ENCODE measurements at places on chromosomes 12 and 14. TPM values are rescaled to one million over a fixed set of nuclear protein-coding genes. Genes with fewer than 3 reads are reported as not detected.

GRCh38 chr14:96584907-96585671 lies 82.9 kb downstream of the PAPOLA start:
- peaks cover 46% of the 10 kb centered on the region for H3K4me1 ChIP-seq
- no peak overlapping the region for H3K4me3 ChIP-seq
- no peaks in the 10 kb centered on the region for H3K36me3 ChIP-seq
- H3K27ac ChIP-seq: no peak overlapping the region
- no peaks in the 10 kb centered on the region for H3K27me3 ChIP-seq

- no peaks in the 10 kb centered on the region for H3K27me3 ChIP-seq
- H3K36me3 ChIP-seq: no peaks in the 10 kb centered on the region
- no peaks in the 10 kb centered on the region for H3K4me1 ChIP-seq
- no peak for DNase-seq
- no peak overlapping the region for H3K27ac ChIP-seq
Observed at GRCh38 chr14:34212172-34212929, 249.7 kb downstream of the SPTSSA start.

DNA sequence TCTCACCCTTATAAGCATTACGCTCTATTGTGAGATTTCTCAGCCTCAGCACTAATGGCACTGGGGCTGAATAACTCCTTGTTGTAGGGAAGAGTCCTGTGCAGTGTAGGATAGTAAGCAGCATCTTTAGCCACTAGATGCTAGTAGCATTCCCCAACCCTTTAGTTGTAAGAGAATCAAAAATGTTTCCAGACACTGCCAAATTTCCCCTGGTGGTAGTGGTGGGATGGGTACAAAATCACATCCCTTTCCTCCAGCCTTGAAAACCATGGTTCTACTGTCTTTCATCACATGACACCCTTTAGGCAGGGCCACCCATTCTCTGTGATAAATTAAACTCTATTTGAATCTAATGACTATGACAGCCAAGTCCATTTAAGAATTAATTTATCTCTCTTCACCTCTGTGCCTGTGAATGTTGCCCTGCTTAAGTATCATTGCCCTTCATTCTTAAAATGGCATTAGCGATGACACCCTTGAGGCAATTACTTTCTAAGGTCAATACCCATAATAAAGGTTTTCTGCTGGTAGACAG lies 199.4 kb downstream of the ANO4 start:
- DNase-seq: no peak
- H3K4me3 ChIP-seq: no peak overlapping the region
- peaks cover 13% of the 10 kb centered on the region for H3K4me1 ChIP-seq
- no peaks in the 10 kb centered on the region for H3K27me3 ChIP-seq
- no peak overlapping the region for H3K27ac ChIP-seq

DNA sequence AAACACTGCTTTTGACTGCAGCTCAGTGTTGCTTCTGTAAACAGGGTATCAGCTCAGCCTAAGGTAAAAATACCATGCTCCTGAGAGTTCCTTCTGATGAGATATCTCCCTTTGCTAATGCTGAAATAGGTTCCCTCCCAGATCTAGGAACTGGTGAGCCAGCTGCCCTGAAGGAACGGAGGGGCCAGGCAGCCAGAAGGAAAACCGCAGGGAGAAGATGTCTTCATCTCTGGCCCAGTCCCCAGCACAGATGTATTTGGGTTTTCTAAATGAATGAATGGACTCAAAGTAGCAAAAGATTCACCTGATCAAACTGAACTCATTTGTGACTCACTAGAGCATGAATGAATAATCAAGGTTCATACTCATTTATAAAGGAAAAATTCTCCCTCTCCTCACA lies 247.8 kb downstream of the MSRB3 start:
- peaks cover 6% of the 10 kb centered on the region for H3K4me1 ChIP-seq
- H3K4me3 ChIP-seq: no peak overlapping the region
- H3K36me3 ChIP-seq: no peaks in the 10 kb centered on the region
- no peaks in the 10 kb centered on the region for H3K27me3 ChIP-seq

DNA sequence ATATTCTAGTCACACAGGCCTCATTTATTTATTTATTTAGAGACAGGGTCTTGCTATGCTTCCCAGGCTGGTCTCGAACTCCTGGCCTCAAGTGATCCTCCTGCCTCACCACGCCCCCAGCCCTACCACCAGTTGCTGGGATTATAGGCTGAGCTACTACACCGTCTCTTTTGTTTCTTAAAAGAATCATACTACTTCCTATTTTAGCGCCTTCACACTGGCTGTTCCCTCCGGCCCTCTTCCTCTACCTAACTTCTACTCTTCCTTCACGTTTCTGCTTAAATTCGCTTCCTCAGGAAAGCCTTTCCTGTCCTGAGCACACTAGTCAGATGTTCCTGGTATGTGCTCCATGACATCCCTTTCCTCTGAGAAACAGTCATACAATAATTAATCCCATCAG lies 6.4 kb upstream of the MRPL42 start:
- no peaks in the 10 kb centered on the region for H3K36me3 ChIP-seq
- no peaks in the 10 kb centered on the region for H3K27me3 ChIP-seq
- H3K27ac ChIP-seq: no peak overlapping the region
- no peaks in the 10 kb centered on the region for H3K4me1 ChIP-seq
- no peak for DNase-seq

DNA sequence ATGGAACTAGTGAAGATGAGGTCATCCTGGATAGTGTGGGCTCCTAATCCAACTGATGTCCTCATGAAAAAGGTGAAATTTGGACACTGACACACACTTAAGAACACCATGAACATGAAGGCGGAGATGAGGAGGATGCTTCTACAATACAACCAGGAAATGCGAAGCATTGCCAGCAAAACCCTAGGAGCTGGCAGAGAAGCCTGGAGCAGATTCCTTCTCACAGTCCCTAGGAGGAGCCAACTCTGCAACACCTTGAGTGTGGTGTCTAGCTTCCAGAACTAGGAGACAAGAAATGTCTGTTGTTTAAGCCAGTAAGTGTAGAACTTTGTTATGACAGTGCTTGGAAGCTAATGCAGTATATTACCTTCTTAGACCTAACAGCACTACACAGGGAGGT lies 191.9 kb upstream of the PWP1 start:
- H3K4me3 ChIP-seq: no peak overlapping the region

DNA sequence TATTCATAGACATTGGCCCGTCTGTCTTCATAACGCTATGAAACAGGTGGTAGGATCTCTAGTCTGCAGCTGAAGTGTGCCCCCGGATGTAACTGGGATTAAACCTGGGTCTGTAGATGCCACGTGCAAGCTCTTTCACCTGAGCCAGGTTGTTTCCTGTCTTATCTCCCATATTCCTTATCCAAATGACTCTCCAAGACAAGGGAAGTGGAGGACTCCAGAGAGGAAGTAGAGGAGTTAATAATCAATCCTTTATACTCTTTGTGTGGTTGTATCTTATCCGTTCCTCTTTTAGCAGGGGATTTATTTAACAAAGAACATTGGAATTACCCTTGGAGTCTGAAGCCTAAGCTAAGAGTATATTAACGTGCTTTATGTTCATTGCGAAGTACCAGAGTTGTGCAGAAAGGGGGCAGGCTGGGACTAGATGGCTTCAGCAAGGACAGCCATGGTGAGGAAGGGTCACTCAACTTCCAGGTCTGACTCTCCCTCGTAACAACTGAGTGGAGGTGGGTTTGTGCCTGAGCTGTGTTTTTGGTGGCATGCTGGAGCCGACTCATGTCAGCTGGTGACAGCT lies 82.8 kb downstream of the RIN3 start:
- 0 out of 2 replicates have a peak, but pooled peaks cover 3% of the 10 kb centered on the region for H3K4me1 ChIP-seq
- H3K4me3 ChIP-seq: no peak overlapping the region
- H3K27ac ChIP-seq: no peak overlapping the region
- no peaks in the 10 kb centered on the region for H3K36me3 ChIP-seq
- DNase-seq: no peak
- peaks cover 2% of the 10 kb centered on the region for H3K27me3 ChIP-seq

DNA sequence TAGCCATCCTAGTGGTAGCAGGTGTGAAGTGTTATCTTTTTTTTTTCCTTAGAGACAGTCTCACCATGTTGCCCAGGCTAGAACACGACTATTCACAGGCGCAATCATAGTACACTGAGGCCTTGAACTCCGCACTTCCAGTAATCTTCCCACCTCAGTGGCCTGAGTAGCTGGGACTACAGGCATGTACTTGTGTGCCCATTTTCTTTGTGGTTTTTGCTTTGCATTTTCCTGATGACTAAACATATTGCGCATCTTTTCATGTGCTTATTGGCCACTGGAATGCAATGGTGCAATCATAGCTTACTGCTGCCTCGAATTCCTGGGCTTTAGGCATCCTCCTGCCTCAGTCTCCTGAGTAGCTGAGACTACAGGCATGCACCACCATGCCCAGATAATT lies 33.3 kb upstream of the GCH1 start:
- no peaks in the 10 kb centered on the region for H3K4me1 ChIP-seq
- H3K27me3 ChIP-seq: no peaks in the 10 kb centered on the region
- H3K36me3 ChIP-seq: peaks cover 3% of the 10 kb centered on the region
- H3K4me3 ChIP-seq: no peak overlapping the region

IL31 gene
- not detected for total RNA-seq

GRIP1 gene
- total RNA-seq: 22.5 TPM

ASIC1 gene
- total RNA-seq: 4.5 TPM

Data from WTC11 (cell line).